ENCODE measurements at places on chromosomes 2 and 18.

DNA sequence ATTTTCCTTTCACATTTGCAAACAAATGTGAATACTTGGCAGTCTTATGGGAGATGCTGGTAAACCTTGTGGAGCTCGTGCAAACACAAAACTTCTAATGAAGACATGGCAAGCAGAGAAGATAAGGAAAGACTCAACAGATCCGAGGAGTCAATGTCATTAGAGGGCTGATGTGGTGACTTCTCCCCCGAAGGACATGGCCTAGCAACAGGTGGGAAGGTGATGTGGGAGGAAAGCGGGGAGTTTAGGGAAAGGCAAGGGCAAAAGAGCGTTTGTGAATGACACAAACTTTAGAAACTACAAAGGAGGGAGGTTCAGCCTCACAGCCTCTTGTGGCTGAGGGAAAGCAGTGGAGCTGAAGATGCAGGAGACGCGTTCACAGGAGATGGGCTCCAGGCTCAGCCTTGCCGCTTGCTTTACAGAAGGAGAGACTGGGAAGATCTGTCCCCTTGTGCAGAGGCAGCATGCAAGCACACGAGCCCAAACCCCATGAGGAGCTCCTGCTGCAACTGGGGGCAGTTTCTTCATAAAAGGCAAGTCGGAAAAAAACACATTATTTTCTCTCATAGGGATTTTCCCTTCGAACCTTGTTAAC, 86.6 kb downstream of the SOWAHC start:
- DNase-seq = no peak

DNA sequence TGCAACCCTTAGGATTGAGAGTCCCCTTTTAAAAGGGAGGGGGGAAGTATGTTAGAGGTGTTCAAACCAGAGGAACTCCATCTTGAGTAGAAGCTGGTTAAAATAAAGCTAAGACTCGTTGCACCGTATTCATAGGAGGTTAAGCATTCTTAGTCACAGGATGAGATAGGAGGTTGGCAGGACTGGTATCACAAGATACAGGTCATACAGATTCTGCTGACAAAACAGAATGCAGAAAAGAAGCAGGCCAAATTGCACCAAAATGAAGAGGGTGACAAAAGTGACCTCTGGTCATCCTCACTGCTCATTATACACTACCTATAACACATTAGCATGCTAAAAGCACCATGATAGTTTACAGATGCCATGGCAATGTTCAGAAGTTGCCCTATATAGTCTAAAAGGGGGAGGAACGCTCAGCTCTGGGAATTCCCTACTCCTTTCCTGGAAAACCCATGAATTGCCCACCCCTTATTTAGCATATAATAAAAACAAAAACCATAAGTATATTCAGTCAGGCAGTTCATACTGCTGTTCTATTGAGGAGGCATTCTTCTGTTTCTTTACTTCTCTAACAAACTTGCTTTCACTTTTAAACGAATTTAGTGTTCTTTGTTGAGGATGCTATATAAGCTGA, 192.2 kb upstream of the NDUFV2 start:
- no peak for DNase-seq

DNA sequence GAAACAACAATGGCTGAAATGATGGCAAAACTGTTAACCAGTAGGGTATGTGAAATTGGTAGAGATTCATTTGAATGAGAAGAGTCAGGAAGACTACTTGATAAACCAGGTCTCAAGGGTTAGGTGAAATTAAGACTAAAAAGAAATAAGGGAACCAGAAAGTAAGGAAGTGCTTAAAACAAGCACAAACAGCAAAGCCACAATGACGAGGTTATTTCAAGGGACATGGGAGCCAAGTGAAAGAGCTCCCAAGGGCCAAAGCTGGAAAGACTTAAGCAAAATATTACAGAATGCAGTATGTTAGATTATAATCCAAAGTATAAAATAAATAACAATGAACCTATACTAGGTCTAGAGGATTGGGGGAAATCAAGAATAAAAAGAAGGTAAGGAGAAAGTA, 19.3 kb upstream of the CD302 start:
- no peak for DNase-seq

DNA sequence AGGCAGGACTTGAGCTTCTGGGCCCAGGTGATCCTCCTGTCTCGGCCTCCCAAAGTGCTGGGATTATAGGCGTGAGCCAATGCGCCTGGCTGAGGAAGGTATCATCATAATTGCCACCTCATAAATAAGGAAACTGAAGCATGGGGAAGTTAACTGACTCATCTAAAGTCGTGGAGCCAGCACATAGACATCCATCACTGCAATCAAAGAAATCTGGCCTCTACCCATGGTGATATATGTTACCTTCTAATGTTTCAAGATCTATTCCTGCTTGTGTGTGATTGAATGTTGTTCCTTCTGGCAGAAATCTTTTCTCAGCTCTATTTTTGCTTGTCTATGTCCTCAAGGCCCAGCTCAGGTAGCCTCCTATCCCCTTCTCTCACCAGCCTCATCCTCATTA, 105.1 kb upstream of the AQP4 start:
- DNase-seq = no peak

DNA sequence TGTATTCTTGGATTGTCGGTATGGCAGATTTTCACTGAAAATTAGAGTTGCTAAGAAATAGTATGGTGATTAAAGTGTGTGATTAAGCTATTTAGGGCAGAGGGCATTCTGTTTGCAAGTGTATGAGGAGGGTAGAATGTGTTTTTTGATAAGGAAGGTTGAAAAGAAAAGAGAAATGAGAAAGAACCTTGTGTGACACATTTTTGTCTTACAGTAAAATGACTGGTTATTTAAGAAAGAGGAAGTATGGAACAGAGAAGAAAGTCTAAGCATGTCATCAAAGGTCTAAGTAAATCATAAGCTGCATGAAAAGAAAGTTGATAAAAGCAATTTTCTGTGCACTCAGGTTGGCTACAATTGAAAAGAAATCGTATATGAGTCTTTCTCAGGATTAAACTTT, 5.2 kb upstream of the RSAD2 start:
- no peak for DNase-seq

DNA sequence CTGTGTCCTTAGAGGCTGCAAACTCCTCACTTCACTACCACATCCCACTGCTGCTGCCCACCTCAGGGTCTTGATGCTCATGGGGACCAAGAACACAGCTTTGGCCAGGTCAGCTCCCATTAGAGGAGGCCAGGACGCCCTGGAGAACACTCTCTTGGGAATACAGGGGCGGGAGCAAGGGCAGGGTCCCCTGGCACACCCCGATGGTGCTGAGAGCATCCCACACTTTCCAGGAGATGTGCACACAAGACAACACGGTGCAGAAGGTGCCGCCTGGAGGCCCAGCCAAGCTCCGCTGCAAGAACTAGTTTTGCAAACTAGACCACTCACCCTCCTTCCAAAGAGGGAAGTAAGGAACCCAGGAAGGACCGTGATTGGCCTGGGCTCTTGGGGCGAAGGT, 304.4 kb upstream of the SALL3 start:
- DNase-seq = no peak

- no peak for DNase-seq
Measured at GRCh38 chr18:30945761-30946160, 96.8 kb downstream of the DSC3 start.

GRCh38 chr2:180322781-180323180, 315.7 kb upstream of the CWC22 start:
- no peak for DNase-seq

Measured in NCI-H446 (cell line).